ENCODE measurements at places on chromosomes 1 and 21. TPM values are rescaled to one million over a fixed set of nuclear protein-coding genes. Genes with fewer than 3 reads are reported as not detected.

The KRTAP13-2 gene
- polyA plus RNA-seq = not detected

The C1orf185 gene
- polyA plus RNA-seq = not detected

The GBP6 gene
- polyA plus RNA-seq = not detected

The CFHR4 gene
- not detected for polyA plus RNA-seq

The IL22RA1 gene
- 3.5 TPM for polyA plus RNA-seq

The GJB3 gene
- polyA plus RNA-seq = 0.10 TPM

The SLC45A1 gene
- polyA plus RNA-seq = 2.8 TPM

The TRIM45 gene
- 15.1 TPM for polyA plus RNA-seq

DNA sequence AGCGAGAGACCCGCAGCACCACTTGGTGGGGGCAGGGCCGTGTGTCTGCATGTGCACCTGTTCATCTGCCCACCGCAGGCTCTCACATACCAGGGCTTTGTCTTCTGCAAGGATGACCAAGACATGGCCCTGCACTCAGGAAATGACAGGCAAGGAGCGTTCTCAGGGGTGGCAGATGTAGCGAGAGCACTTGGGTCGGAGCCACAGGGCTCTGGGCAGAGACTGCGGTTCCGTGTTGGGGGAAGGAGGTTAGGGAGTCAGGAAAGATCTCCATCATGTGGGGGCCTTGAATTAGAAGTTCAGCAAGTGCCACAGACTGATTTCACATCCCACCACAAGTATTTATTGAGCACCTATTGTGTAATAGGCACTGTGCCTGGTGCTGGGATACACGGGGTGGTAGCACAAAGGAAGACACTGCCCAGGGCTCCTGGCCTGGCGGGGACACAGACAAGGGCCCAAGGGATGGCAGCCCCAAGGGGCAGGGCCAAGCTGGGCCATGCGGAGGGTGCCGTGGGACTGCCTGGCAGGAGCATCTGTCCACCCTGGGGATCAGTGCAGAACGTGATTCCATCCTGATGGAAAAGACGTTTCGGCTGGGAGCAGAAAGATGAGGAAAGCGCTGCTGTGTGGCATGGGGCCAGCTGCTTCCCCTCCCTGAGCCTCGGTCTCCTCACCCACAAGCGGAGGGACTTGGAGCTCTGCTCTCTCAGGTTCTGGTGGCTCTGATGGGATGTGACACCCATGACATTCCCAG is 11.4 kb upstream of the SPSB1 start:
- no peak for DNase-seq

DNA sequence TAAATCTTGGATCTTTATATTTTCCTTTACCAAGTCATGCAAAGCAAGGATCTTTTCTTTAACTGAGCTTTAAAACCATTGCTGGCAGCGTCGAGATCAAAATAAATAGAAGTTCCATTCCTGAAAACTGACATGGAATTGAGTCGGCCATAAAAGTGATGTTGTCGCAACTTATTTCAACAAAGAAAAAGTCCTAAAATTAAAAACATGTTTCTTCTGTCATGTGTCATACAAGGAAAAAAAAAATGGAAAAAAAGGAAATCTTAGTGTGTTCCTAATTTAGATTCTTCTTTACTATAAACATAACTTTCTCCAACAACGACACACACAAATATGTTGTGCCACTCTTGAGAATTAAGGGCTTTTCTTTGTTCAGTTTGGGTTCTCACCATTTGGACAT is 34.9 kb downstream of the GREM2 start:
- DNase-seq = no peak

DNA sequence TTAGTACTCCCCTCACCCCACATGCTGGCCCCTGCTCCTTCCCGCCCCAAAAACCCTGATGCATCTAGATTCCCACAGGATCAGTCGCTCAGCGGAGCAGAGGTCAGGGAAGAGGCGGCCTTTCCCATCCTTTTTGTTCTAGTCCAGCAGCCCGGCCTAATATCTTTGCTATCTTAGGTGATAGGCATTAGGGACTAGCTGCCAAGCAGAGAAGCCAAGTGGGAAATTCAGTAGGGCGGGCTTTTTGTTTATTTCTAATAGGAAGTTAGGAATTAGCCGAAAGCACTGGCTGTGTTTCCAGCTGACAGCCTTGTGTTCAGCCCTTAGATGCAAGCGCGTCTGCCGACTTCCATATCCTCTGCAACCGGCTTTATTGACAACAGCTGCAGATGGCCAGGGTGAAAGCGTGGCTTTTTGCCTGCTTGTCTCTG is 59.0 kb upstream of the BCAR3 start:
- no peak for DNase-seq

DNA sequence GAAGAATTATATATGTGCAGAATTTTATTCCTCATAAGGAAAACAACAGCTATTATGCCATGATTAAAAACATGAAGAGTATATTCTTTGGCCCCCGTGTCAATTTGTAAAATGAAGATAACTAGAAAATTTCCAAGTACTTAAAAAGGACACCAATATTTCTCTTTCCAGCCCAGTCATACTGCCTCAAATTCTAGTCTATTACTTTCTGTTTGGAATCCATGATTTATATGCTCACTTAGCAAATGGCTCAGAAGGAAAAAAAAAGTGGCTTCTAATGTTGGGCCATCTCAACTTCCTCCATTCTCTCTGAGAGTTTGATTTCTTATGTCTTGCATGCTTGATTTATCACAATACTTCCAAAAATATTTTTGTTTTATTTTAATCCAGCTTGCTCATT is 1431.1 kb downstream of the AMY1C start:
- no peak for DNase-seq

- no peak for DNase-seq
These were observed 128.7 kb upstream of the DPYD start for GRCh38 chr1:98049370-98050135.

- DNase-seq = no peak
These were observed 10.2 kb downstream of the CPT2 start for GRCh38 chr1:53206735-53207379.

- DNase-seq = no peak
These were observed 276.2 kb upstream of the LRRC7 start for GRCh38 chr1:69291541-69291940.

DNA sequence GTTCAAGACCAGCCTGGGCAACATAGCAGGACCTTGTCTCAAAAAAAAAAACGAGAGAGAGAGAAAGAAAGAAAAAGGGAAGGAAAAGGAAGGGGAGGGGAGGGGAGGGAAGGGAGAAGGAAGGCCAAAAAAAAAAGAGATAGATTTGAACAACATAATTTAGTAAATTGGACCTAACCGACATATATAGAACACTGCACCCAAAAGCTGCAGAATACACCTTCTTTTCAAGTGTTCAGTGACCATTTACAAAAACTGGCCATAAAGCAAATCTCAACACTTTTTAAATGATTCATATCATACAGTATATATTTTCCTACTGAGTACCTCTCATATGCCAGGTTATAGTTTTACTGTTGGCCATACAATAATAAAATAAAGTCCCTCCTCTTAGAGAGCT is 6.9 kb downstream of the TSTD1 start:
- no peak for DNase-seq

- DNase-seq = no peak
These were observed 14.0 kb upstream of the CTRC start for GRCh38 chr1:15424146-15424667.

DNA sequence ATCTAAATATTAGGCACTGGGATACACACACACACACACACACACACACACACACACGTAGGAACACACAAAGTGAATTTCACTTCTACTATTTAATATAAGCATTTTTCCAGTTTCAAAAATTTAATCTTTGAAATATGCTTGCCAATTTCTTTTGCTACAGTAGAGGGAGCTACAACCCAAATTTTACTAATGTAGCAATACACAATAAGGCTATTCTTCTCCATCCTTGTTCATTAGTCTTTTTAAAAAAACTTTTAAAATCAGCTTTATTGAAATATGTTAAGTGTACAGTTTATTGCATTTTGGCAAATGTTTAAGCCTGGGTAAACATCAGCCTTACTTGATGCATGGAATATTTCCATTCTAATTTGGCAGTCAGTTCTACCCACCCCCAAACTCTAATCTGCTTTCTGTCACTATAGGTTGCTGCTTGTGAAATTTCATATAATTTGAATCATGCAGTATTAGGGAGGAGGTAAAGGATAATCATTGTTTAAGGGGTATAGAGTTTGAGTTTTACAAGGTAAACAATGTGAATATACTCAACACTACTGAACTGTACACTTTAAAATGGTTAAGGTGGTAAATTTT is 93.0 kb upstream of the TENT5C start:
- peak; percentile 13 for DNase-seq

DNA sequence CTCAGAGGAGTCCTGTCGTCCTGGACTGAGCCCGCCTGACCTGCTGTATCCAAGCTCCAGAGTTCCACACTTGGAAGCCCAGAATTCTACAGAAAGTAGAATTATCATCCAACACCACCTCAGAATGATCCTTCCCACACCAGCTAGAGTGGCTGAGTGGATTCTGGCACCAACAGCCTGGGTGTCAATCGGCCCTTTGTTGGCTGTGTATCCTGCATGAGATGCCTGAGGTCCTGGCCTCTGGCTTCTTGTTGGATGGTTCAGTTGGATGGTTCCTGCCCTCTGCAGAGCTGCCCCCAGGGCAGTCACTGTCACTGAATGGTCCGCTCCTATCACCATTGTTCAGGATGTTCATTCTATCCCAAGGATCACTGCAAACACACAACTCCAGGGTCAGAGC is 49.8 kb downstream of the PGBD5 start:
- no peak for DNase-seq

DNA sequence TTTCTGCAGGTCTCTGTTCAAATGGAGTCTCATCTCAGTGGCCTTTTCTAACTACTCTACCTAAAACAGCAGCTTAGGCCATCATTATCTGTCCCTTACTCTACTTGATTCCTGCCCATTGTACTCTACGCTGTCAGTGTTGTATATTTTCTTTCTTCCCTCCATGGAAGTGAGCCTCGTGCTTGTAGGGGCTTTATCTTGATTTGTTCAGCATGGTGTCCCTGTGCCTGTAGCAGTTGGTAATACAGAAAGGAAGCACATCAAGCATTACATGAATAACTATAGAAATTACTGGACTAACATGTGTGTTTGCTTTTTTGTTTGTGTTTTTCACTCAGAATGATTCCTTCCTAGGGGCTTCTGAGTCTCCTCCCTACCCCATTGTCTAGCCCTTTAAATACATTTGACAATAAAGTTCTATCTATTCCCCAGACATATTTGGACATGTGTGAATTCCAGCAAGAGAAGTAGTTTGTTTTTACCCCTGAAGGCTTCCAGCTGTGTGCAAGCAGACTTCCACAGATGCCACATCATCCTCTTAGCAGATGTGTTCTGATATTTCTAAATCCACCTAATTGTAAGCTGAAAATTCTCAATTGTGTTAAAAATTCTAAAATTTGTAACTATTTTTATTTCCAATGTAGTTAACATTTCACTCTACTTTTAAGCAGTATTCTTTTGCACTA is 40.3 kb downstream of the PRMT2 start:
- DNase-seq = no peak

- DNase-seq = no peak
These were observed 806.2 kb downstream of the PLA2G4A start for GRCh38 chr1:187634940-187635339.

- DNase-seq = no peak
These were observed 76.5 kb upstream of the BTG3 start for GRCh38 chr21:17688912-17689874.

GRCh38 chr1:223741861-223742260 is 29.5 kb downstream of the CAPN2 start:
- no peak for DNase-seq

DNA sequence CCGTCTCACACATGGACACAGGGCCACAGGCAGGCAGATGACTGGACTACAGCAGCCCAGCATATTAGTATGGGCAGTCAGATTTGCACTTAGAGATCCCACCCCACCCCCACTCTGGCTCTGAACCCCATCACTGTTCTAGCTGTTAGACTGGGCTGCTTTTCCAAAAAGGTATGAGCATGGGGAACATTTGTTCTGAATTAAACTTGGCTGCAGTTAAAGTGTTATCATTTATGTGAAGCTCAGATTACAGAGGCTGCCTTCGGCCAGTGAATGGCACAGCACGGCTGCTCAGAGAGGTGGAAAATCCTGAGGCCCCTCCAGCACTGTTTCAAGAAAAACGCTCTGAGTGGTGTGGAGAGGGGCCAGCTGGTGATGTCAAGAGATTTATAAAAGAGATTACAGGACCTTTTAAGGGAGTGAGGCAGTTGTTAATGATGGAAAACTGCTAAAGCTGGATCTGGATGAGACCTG is 6.9 kb upstream of the NOS1AP start:
- no peak for DNase-seq

DNA sequence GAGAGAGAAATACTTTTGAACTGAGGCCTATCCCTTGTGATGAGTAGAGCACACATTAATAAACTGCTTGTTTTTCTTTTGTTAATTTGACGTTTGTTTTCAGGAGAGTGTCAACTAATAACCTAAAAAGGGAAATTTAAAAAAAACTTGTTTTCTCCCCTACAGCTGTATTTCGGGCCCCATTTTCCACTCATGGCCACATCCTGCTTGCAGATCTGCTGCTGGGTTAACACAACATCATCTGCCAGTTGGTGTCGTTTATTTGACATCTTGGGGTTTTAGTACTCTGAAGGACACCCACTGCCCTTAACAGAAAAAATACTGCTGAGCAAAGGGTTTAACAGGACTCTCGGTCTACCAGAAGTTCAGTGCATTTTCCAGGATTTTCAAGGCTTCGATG is 848 bp upstream of the PYHIN1 start:
- DNase-seq = no peak

- no peak for DNase-seq
These were observed 12.6 kb upstream of the PSMA5 start for GRCh38 chr1:109438798-109439297.

DNA sequence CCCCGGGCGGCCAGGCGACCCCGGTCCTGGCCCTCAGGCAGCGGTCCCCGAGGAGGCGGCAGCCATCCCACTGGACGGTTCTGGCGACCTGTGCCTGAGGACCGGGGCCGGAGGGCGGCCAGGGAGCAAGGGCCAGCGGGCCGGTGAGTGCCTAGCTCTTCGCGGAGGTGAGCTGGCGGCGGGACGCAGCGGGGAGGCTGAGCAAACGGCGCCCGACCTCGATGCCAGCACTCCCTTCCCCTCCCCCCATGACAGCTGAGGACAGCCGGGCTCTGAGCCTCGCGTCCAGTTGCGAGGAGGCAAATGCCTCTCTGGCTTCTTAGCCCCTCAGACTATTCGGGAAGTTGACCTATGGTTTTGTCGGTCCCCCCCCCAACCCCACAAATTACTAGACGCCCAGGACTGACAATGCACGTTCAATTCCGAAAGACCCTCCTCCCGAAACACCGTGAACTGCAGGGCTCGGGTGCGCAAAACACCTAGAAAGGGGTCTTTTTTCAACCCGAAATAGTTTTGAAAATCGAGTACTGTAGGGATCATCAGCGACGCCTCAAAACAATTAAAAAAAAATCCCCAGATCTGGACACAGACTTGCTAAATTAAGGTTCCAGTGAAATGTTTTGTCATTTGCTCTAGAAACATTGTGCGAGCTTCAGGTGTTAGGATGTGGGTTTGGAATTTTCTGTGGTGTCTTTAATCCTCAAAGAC is 8.3 kb downstream of the CDKN2C start:
- no peak for DNase-seq

DNA sequence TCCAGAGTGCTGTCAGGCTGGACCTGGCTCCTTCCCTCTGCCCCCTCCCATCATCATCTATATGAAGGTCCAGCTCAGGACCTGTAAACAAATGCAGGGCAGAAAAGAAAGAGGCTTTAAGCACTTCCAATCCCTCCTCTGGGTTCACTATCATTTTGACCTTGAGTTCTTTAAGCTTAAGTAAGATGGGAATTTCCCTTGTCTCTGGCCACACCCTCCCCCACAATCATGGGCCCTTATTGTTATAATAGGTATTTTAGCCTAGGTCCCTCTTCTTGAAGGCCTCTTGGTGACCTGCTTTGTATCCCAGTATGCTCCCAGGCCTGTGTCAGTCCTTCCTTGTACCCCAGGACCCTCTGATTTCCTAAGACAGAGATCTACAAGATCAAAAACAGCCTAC is 45.1 kb upstream of the EPS15 start:
- no peak for DNase-seq

GRCh38 chr1:209625791-209626285 is 26.4 kb downstream of the LAMB3 start:
- DNase-seq = no peak
